ENCODE measurements at places on chromosomes 16 and 17. TPM values are rescaled to one million over a fixed set of nuclear protein-coding genes. Genes with fewer than 3 reads are reported as not detected.

Gene KRT17
- 1,676 TPM for total RNA-seq

Gene FOXL1
- total RNA-seq: 1.5 TPM

Gene KRT14
- total RNA-seq: 692 TPM

Gene KRT33A
- not detected for total RNA-seq

Gene CBLN1
- 0.64 TPM for total RNA-seq

- DNase-seq: no peak
These were observed 6.8 kb upstream of the WDR45B start for GRCh38 chr17:82655038-82655479.

GRCh38 chr16:77435272-77435820 lies 512 bp upstream of the ADAMTS18 start:
- no peak for DNase-seq

GRCh38 chr16:14241631-14242030 lies 170.5 kb downstream of the MRTFB start:
- no peak for DNase-seq

- DNase-seq: no peak
These were observed 368.2 kb downstream of the SLC39A11 start for GRCh38 chr17:72724267-72724666.

- no peak for DNase-seq
These were observed 5.6 kb downstream of the DUXB start for GRCh38 chr16:75695708-75696107.

Measured in breast epithelium (tissue), 4 donors.